ENCODE measurements at places on chromosomes 6 and 20. TPM values are rescaled to one million over a fixed set of nuclear protein-coding genes. Genes with fewer than 3 reads are reported as not detected.

E2F1 gene
- total RNA-seq: 7.3 TPM

BPIFB1 gene
- total RNA-seq: not detected

PDE7B gene
- total RNA-seq: 2.2 TPM

CPNE5 gene
- 0.22 TPM for total RNA-seq

CLDN20 gene
- total RNA-seq: not detected

HLA-DQB1 gene
- 0.37 TPM for total RNA-seq

PTCHD4 gene
- total RNA-seq: 0.18 TPM

SALL4 gene
- total RNA-seq: 0.37 TPM

SLC26A8 gene
- 0.07 TPM for total RNA-seq

WFDC5 gene
- total RNA-seq: not detected

HLA-G gene
- total RNA-seq: not detected

COL19A1 gene
- total RNA-seq: not detected

TINAG gene
- not detected for total RNA-seq

COL20A1 gene
- not detected for total RNA-seq

NINL gene
- 5.9 TPM for total RNA-seq

XKR7 gene
- not detected for total RNA-seq

MMP24 gene
- total RNA-seq: 0.42 TPM

MYB gene
- 0.51 TPM for total RNA-seq

MAP3K7 gene
- total RNA-seq: 11.1 TPM

BEND6 gene
- not detected for total RNA-seq

ACTL10 gene
- 0.20 TPM for total RNA-seq

HDGFL1 gene
- not detected for total RNA-seq

TRIM15 gene
- total RNA-seq: 17.7 TPM

TSHZ2 gene
- 14.2 TPM for total RNA-seq

ENPP4 gene
- 5.8 TPM for total RNA-seq

ALDH5A1 gene
- 26.7 TPM for total RNA-seq

TGM6 gene
- not detected for total RNA-seq

STMND1 gene
- 0.25 TPM for total RNA-seq

PRDM1 gene
- 2.0 TPM for total RNA-seq

AGER gene
- 0.86 TPM for total RNA-seq

USP49 gene
- 1.2 TPM for total RNA-seq

MYLK2 gene
- total RNA-seq: not detected

SRF gene
- total RNA-seq: 9.8 TPM

ALDH8A1 gene
- total RNA-seq: 92.0 TPM

RNF144B gene
- 8.7 TPM for total RNA-seq

DSP gene
- total RNA-seq: 64.6 TPM

ARHGAP18 gene
- 2.4 TPM for total RNA-seq
